ENCODE measurements at places on chromosomes 6 and 20.

DNA sequence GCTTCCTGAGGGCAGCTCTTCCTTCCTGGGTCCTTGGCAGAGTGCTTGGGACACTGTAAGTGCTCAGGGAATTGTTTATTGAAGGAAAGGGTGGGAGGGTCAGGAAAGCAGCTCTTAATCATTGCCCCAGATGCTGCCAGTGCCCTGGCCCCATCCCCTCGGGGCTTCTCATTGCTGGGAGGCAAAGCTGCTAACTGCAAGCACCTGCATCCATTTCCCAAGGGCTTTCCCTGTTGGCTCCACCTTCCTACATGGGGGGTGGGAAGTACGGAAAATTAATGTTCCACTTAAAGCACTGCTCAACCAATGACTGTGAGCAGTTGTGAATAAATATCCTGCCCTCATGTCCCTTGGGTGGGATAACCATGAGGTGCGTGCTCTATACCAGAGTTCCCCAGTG is 56.4 kb downstream of the NDUFAF5 start:
- DNase-seq, result no peak

- DNase-seq, result peak; percentile 50
These were observed 45.3 kb upstream of the PRELID3B start for GRCh38 chr20:59087829-59088433.

- DNase-seq, result no peak
These were observed 29.6 kb downstream of the TAB2 start for GRCh38 chr6:149347067-149347466.

GRCh38 chr6:50030350-50030749 is 8.6 kb upstream of the DEFB110 start:
- no peak for DNase-seq

DNA sequence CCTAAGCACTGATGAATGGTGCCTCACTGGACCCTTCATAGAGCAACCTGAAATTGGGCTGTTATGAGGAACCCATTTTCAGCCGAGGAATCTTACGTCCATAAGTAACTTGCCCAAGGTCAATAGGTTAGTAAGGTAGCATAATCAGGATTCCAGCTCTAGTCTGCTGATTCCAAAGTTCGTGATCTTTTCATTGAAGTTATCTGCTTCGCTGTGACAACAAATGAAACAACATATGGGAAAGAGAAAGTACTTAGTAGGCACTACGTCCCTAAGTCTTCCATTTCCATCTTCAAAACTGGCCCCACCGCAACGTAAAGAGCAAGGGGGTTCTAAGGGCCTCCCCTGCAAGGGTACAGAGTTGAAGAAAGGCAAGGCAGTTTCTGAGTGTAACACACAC is 49.5 kb downstream of the MYLIP start:
- no peak for DNase-seq

DNA sequence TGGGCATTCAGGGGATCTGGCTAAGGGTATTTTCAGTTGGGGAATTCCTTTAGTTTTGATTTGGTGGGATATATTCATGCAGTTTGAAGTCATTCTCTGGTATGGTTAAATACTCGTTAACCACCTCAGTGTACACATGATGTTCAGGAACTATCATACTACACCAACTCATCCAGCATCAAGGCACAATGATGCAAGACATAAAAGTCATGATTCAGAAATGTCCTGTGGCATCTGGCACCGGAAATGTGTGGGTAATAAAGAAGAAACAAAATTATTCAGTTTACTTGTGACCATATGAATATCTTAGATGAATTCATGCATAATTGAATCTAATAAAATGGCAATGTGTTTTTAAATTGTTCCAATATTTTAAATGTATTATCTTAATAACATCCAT is 129.0 kb upstream of the BMP5 start:
- peak; percentile 68 for DNase-seq

DNA sequence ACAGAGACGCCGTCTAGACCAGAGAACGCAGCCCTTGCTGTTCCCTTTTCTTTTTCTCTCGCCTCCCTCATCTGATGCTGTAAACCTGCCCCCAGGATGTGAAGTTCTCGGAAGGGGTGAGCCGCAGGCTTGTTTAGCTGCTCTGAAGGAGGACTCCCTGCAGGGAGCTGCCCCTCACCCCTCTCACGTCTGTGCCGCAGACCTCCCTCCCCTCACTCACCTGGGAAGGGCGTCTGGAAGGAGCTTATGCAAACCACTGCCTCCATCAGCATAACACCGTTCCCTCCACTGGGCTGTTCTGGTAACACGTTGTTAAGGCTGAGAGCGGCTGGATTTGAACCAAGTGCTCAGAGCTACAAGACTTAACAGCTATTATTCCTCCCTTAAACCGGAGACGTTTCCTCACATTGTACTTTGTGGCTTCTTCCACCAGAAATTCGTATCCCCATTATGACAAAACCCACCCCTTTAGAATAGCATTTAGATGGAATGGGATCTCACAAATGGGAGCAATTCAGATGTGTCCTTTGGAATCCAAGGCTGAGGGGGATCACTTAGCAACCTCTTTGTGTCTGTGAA is 99.8 kb downstream of the SMOC2 start:
- DNase-seq, result no peak

- DNase-seq, result no peak
These were observed 105.8 kb downstream of the JAG1 start for GRCh38 chr20:10568032-10568431.

- no peak for DNase-seq
These were observed 428.4 kb upstream of the MARCKS start for GRCh38 chr6:113428702-113429101.

- no peak for DNase-seq
These were observed 151.7 kb downstream of the FRK start for GRCh38 chr6:115908906-115909559.

GRCh38 chr6:88403486-88403885 is 237.3 kb upstream of the CNR1 start:
- no peak for DNase-seq

GRCh38 chr6:37243816-37244370 is 13.7 kb upstream of the TBC1D22B start:
- peak; percentile 32 for DNase-seq

DNA sequence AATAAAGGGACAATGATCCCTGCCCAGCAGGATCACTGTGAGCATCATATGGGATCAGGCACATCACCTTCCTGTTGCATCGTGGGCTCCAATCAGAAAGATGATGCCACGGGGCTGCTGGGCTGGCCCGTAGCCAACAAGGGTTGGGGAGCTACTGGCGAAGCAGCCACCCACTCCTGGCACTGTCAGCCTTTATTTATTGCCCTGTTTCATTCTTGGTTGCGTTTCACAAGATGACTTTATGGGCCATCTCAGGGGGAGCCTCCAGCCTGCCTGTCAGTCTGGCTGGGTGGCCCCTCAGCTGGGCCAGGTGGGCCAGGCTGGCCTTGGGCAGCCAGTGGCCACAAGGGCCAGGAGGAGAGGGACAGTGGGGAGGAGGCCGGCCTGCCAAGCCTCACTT is 17.3 kb downstream of the VSTM2L start:
- DNase-seq, result no peak

DNA sequence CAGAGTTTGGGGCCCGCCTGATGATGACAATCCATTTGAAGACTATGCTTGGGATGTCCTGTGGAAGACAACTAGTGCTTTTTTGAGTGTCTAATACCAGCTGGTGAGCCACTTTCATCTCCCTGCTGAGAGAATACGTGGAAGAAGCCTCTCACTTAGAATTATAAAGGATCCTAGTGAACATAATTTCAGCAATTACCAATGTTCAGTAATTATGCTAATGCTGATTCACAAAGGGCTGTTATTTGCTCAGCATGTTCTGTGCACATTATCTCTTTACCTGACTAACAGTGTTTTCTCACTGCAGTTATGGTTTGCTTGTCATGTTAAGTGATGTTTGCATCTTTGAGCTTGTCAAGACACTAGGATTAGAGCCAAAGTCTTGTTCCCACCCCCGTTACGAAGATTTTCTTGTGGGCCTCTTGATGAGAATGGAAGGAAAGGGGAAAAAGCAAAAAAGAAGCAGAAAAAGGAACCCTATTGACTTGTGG is 282.1 kb upstream of the CHD6 start:
- no peak for DNase-seq

DNA sequence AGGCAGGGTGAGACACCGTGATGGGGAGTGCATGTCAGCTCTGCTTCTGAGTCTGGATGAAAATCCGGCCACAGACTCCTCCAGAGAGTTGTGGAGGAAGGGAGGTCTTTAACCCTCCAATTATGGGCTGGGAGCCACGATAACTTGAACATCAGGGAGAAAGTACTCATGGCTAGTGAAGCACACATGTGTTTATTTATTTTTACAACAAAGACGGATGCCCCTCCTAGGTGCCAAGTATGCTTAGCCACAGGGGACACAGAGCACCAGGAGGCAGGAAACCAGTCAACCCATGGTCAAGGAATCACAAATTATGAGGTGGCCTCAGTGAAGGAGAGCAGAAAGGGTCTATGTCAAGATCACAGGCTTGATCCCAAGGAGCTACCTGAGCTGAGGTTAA is 54.1 kb downstream of the ZNF217 start:
- DNase-seq, result no peak

- DNase-seq, result no peak
These were observed 898.2 kb upstream of the MAP3K7 start for GRCh38 chr6:91485047-91485446.

- no peak for DNase-seq
These were observed 79.0 kb downstream of the NFATC2 start for GRCh38 chr20:51463560-51463959.

DNA sequence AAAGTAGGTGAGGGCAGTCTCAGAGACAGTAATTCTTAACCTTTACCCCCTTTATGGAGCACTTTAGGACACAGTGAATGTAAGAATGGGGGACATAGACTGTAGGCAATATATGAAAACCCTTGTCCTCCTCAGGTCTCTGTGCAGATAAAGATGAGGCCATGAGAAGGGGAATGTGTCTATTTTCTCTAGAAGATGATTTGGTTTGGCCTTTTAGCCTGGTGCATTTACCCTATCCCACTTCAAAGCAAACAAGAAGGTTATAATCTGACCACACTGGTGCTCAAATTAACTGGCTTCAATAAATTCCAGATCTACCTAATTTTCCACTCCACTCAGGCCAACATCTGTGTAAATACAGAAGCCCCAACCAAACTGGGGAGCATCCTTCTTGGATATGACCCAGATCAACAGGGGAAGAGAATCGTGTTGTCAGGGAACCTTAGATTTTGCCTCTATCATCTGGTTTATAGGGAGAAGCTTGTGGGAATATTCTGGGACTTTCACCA is 42.4 kb downstream of the RIPOR2 start:
- no peak for DNase-seq

DNA sequence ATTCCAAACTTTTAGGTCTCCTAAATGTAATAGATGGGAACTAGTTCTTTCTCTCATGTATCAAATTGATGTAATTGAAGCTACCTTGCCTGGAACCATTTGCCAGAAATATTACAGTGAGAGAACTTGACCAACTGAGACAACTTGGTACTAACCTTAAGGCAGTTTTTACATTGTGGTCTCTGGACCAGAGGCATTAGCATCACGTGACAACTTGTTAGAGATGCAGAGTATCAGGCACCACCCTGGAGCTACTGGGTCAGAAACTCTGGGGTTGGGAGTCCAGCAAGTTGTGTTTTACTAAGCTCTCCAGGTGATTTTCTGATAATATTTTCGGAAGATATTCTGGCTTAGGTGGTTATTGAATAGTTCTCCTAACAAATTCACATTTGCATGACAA is 982.1 kb upstream of the SLC35B3 start:
- no peak for DNase-seq

- DNase-seq, result peak; percentile 76
These were observed 3.5 kb downstream of the SOBP start for GRCh38 chr6:107493158-107494057.

GRCh38 chr20:58837717-58838116 is 13.0 kb downstream of the GNAS-AS1 start:
- DNase-seq, result no peak

DNA sequence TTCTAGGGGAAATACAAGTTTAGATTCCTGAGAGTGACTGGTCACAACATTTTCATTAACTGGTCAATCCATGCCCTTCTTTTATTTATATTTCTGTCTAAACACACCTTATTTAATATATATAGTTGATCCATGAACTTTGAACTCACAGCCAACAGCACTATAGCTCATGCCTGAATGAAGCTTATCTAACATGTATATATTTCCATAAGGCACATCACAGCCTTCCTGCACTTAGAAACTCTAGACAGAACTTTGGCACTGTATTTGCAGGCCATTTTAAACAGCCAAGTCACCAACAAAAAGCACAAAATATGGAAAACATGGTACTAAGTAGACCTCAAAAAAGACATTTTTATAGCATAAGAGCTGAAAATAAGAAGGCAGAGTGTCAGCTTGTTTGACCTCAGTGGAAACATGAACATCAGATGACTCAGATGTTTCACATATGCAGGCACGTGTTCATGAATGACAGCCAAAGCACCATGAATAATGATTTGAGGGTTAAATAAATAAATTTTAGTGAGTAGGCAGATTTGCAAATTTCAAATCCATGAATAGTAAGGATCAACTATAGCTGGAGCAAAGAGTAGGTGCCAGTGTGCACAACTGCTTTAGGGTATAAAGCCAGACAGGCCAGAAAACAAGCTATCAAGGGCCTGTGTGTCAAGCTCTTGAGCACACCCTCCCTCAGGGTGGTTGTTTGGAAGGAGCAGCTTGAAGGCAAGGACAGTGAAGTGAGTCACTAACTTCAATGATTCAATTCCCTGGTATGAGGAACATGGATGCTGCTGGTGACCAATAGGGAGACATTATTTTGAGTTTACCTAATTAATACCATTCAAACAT is 88.9 kb upstream of the NT5E start:
- peak; percentile 96 for DNase-seq

DNA sequence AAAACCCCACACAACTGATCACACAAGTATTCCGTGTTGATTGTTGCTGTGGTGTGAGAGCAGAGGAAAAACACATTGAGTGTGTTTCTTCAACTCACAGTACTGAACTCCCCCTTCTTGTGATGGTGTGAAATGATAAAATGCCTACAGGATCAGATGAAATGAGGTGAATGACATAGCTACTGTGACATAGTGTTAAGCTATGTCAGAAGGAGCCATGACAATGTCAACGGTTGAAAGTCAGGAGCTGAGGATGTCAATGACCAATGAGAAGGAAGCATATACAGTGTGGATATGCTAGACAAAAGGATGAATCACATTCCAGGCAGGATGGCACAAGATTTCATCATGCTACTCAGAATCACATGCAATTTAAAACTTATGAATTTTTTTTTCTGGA is 38.8 kb downstream of the WASF1 start:
- peak; percentile 74 for DNase-seq

- no peak for DNase-seq
These were observed 18.9 kb upstream of the MAS1 start for GRCh38 chr6:159871906-159872305.

DNA sequence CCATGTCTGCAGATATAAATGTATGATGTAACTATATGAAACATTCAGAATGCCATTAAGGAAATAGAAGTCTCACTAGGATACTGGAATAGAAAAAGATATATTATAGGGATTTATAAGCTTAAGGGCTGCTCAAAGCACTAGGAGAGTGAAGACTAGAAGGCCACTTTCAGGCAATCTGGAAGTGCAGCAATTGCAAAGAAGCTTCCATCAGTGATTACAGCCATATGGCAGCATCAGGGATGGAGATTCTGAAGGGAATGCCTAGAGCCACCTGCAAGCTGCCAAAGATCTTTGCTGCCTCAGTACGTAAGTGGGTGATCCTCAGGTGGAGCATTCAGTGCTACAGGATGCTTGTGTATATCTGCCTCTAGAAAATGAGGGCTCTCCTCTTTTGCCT is 796.2 kb upstream of the EPHA7 start:
- DNase-seq, result no peak
